Coronary artery (tissue), 2 donors: ENCODE measurements at places on chromosomes 3 and 15.

DNA sequence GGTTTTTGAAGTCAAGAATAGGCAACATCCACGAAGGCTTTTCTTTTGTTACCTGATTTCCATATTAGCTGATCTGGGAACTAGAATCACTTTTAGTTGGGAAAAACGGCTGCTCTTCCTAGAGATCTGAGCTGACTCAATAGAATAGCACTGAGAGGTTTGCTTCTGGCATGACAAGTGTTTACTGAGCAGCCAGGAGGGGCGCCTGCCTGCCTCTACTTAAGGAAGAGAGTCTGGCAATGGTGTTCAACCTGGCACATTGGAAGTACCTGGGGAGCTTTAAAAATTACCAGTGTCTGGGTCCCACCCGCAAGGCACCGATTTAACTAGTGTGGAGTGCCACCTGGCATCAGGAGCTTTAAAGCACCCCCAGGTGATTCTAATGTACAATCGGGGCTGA lies 34.4 kb downstream of the FAM43A start:
- DNase-seq = no peak

DNA sequence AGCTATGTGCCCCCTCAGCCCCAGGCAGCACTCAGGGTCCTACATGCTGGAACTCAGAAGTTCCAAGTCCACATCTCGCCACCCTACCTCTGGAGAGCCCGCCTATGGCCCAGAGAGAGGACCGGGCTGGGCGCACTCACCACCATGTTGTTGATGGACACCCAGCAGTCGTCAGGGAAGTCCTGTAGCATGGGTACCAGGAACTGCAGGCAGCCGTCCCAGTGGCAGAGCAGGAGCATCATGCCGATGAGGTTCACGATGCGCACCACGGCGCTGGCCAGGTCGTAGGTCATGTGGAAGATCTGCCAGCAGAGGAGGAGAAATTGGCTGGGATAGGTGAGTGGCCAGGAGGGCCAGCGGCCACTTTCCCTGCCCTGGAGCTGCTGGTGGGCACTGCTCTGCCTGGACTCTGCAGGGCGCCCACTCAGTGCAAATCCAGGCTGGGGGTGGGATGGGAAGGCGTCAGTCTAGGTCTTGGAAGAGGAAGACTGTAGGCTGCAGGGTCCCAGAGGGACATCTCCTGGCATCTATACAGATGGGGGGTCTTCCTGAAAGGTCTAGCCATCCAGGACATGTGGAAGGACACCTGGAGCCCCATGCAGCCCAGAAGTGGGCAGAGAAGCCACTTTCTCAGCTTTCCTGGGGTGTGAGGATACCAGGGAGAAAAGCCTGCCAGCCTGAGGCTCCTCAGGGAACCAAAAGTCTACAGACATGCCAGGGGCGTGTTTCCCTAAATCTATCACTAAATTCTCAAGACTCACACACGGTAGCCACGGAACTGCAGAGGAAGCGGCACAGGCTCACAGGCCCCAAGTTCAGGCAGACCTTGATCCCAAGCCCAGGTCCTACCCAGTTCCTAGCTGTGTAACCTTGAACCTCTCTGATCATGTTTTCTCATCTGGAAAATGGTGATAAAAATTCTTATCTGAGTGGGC lies 36.5 kb downstream of the HCN4 start:
- DNase-seq = no peak

DNA sequence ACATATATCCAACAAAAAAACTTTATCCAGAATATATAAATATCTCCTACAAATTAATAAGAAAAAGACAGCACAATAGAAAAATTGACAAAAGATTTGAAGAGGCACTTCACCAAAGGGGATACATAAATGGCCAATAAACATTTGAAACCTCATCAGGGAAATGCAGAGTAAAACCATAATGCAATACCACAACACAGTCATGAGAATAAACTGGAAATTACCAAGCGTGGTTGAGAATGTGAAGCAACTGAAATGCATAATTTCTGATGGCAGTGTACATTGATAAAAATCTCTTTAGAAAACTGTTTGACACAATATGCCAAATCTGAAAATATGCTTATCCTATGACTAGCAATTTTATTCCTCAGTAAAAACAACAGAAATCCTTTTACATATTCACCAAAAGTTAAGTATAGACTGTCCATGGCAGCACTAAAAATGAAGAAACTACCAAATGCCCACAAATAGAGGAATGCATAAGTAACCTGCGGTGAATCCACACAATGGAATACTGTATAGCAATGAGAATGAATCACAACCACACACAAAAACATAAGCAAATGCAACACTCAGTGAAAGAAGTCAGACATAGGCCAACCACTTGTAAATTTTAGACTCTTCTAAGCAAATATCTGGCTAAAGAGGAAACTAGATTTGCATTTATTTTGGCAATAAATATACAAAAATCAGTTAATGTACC lies 7.9 kb downstream of the LYZL4 start:
- no peak for DNase-seq

DNA sequence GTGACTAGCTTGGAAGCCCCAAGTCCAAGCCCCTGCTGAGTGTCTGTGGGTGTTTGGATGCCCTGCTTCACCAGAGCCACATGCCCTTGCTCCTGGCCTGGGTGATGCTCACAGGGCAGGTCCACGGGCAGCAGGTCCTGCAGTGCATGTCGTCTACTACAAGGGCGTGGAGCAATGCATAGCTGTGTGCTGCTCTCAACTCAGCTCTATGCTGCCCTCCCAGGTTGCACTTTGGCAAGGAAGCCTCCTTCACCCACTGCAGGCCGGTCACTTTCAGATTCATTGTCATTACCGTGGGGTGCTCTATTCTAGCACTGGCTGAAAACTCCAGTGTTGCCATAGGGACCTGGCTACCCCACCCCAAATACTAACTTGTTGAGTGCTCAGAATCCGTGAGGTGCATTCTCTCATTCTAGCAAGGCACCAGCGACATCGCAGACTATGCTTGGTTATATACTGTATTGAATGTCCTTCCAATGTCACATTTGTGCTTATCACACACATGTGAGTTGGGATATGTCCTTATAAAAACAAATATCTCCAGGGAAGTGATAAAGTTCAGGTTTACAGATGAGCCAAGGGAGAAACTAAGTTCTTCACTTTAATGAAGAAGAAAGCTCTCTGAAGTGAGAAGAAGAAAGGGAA lies 51.8 kb downstream of the GRAMD1C start:
- no peak for DNase-seq

DNA sequence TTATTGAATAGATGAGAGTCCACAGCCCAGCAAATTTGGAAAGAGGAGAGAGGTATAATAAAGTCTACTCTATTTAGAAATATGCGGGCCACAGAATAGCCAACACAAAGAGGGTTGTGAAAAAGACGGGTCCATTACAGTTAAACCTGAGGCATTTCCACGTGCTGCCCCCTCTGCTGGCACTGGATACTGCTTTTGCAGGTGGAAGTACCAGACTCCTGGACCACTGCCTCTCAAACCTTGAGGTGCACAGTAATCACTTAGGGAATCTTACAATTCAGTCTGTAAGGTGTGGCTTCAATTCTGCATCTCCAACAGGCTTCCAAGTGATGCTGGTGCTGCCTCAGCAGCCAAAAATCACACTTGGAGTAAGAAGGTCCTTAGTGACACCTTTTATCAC lies 3.0 kb upstream of the TFDP2 start:
- DNase-seq = no peak

DNA sequence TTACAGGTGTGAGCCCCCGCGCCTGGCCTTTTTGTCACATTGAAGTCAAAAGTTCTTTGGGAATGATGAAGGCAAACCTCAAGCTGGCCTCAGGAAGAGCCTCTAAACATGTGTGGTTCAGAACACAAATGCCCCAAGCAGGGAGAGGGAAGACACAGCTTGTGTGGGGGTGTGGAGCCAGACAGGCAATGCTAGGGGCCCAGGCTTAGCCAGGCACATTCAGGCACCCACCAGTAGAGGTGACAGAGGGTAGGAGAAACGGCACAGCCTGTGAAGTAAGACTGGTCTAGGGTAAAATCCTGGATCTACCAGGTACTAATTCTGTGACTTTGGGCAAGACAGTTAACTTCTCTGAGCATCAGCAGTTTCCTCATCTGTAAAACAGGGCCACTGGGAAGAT lies 3.5 kb downstream of the HDC start:
- DNase-seq = no peak

DNA sequence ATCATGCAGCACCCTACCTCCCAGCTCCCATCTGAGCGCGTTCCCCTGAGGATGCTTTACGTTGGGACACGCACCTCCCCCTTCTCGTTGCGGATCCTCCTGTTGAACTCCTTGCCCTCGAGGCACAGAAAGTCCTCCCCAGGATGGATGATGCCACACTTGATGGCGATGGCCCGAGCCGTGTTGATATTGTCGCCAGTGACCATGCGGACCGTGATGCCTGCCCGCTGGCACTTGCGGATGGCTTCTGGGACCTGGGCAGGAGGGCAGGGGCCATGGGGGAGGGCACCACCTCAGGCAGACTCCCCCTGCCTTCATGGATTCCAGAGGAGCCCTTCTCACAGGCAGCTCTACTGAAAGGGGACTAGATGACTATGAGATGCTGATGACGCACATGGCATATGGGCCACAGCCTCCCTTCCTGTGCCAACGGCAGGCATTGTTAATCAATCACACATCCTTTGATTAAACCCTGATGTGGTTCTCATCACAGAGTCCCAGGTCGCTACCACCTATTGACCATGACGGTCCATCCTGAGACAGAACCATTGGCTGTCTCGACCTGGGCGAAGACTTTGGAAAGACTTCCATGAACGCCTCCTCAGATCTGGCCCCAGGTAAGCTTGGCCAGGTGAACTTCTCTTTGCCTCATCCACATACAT lies 29.5 kb upstream of the SEC13 start:
- DNase-seq = no peak

DNA sequence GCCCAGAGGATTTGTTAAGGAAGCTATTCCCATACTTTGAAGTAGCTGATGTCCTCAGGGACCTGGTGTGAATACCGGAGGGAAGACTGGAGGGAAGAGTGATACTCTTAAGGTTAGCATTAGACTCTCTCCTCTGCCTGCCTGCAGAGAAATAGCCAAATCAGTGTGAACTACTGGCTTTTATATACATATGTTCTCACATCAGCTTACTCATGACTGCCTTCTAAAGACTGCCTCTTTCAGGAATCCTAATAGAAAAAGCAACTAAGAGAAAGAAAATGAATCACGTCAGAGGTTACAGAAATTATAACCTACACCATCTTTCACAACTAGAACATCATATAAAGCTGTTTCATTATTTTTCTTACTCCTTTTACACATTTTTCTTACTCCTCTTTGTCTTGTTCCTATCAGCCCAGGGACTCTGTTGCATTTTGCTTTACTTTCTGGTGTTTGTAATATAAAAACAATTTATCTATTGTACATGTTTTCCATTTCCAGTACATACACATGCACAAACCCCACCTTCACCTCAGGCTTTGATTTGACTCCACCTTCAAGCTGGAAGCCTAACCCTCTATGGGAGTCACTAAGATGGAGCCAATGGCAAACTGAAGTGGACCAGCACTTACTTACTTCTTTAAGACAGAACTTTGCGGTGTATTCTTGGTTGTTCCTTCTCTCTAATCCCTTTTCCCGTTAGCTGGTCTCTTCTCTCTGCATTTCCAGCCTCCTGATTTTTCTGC lies 257.7 kb upstream of the UBE2E1 start:
- no peak for DNase-seq

DNA sequence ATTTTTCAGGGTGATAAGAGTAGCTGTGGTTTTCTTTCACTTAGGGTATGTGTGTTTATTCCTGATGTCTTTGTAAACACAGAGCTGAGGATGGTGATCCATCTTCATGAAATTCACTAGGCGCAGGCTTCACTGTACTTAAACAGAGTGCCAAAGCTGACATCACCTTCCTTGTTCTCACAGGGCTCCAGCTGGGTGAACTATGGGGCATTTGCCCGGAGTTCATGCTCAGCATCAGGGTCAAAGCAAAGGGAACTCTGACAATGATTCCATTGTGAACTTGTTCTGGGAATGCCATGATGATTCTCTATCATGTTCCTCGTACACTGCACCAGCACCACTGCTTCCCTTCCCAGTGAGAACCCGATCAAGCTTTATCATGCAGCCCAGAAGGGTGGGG lies 184.8 kb upstream of the P2RY1 start:
- no peak for DNase-seq

DNA sequence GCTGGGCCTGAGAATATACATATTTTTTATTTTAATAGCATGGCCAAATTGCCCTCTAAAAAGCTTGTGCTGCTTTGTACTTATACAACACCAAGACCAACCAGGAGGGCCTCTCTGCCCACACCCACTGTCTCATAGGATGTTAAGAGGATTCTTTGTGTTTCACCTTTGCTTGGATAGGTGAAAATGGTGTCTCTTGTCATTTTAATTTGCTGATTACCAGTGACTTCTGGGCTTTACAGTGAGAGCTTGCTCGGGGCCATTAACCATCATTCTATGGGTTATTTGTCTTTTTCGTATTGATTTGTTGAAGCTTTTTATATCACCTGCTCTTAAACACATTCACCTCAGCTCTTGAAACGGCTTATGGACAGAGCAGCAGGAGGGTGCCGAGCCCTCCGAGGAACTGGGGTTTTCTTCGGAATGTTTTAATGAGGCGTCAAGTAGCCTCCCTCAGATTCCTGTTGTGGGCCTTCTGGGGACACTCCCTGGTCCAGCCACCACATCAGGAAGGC lies 10.5 kb downstream of the PTH1R start:
- no peak for DNase-seq

- no peak for DNase-seq
These were observed 253.1 kb downstream of the CGGBP1 start for GRCh38 chr3:87805670-87806069.

- no peak for DNase-seq
These were observed 4.7 kb downstream of the DTWD1 start for GRCh38 chr15:49625460-49626036.

DNA sequence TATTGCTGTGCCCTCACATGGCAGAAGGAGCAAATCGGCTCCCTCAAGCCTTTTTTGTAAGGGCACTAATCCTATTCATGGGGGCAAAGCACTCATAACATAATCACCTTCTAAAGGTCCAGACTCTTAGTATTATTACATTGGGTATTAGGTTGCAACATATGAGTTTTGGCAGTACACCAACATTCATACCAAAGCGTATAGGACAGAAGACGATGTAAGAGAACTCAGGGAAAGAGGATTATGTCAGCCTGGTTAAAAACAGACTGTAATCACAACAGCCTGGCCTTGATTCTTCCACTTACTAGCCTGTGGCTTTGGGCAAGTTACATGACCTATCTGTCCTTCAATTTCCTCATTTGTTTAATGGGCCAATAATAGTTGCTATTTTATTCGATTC lies 828.5 kb upstream of the NECTIN3 start:
- DNase-seq = no peak

DNA sequence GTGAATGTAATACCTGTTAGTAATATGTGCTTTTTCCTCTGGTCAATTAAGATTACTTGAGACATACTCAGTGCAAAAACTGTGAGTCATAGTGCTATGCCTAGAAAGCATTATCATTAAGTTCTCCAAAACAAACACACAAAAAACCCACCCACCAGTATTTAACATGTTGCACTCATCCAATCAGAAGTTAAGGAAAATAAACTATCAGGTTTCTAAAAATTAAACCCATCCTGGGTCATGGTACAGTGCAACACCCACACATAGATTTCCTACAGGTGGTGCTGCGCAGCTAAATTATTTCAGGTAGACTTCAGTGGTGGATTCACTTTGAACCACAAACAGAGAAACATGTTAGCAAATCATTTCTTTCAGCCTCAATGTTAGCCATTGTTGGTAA lies 264.4 kb upstream of the VEPH1 start:
- DNase-seq = no peak

GRCh38 chr3:161449785-161450184 lies 46.8 kb upstream of the OTOL1 start:
- DNase-seq = no peak
